T-cell (primary cell): ENCODE measurements at places on chromosomes 5 and 9. TPM values are rescaled to one million over a fixed set of nuclear protein-coding genes. Genes with fewer than 3 reads are reported as not detected.
A peak's percentile ranks its signal among the peaks of the same experiment; 100 is the strongest.

Gene SPATA31E1
- not detected for total RNA-seq

- no peak for DNase-seq
These were observed 155.5 kb upstream of the S1PR3 start for GRCh38 chr9:88835772-88836171.

GRCh38 chr5:83653669-83654068, 67.0 kb downstream of the HAPLN1 start:
- DNase-seq = no peak

Gene SLC25A2
- total RNA-seq = 0.49 TPM

DNA sequence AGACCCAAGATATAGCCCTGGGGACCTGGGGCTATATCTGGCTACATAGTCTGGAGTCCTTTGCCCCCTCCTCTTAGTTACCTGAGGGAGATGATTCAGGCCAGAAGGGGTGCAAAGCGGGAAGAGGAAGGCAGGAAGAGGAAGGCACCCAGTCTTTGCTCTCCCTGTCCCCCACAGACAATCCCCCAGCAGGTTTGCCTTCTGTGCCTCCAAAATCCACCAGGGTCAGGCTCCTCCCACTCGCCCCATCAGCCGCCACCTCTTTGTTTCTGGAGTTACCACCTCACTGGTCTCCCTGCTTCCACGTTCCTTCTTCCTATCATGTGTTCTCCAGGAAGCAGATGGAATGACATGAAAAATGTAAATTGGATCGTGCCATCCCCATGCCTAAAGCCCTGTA, 31.2 kb upstream of the FABP6 start:
- DNase-seq = no peak

- DNase-seq = no peak
These were observed 963.0 kb upstream of the DMAC1 start for GRCh38 chr9:8762479-8763085.

Gene FAM221B
- total RNA-seq = not detected

Gene SYNPO
- 1.4 TPM for total RNA-seq

DNA sequence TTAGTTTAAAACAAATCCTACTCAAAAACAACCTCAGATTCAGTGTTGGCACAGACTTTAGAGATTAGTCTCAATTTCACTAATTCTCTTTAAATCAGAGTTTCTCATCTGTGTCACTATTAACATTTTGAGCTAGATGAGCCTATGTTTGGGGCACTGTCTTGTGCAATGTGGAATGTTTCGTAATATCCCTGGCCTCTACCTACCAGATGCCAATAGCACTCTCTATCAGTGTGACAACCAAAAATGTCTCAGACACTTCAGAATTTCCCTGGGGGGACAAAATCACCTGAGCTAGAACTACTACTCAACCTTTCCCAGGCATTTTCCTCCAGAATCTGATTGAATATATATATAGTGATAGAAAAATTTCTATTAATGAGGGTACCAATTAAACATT, 465.2 kb upstream of the RGMB start:
- DNase-seq = no peak

- DNase-seq = peak; percentile 67
These were observed 8.7 kb downstream of the CCL21 start for GRCh38 chr9:34701023-34701768.

GRCh38 chr9:92528522-92528849, 7.3 kb downstream of the ECM2 start:
- DNase-seq = no peak

GRCh38 chr9:135156525-135157510, 69.3 kb downstream of the OLFM1 start:
- no peak for DNase-seq

GRCh38 chr5:6525910-6526309, 77.3 kb downstream of the UBE2QL1 start:
- DNase-seq = no peak

GRCh38 chr5:168128557-168128956, 162.9 kb upstream of the WWC1 start:
- no peak for DNase-seq

Gene PHAX
- total RNA-seq = 19.7 TPM

DNA sequence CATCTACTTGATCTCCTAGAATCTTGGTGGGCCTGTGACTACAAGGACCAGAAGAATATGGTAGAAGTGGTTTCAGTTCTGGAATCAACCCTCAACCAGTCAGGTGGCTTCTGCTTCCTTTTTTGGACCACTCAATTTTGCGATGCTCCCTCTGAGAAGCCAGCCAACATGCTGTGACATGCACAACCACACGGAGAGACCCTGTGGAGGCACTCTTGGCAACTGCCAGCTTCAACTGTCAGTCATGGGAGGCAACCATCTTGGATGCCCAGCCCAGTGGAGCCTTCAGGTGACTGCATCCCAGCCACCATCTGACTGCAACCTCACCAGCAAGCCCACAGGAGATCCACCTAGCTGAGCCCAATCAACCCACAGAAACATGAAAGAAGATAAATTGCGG, 137.3 kb downstream of the FAM114A2 start:
- no peak for DNase-seq

Gene PPWD1
- 79.2 TPM for total RNA-seq

- no peak for DNase-seq
These were observed 29.3 kb downstream of the TNFAIP8 start for GRCh38 chr5:119385136-119385535.

Gene TMEM174
- total RNA-seq = not detected

- no peak for DNase-seq
These were observed 298.2 kb upstream of the TAS2R1 start for GRCh38 chr5:9928326-9928725.

- DNase-seq = no peak
These were observed 65.4 kb downstream of the PAX5 start for GRCh38 chr9:36968574-36969215.

DNA sequence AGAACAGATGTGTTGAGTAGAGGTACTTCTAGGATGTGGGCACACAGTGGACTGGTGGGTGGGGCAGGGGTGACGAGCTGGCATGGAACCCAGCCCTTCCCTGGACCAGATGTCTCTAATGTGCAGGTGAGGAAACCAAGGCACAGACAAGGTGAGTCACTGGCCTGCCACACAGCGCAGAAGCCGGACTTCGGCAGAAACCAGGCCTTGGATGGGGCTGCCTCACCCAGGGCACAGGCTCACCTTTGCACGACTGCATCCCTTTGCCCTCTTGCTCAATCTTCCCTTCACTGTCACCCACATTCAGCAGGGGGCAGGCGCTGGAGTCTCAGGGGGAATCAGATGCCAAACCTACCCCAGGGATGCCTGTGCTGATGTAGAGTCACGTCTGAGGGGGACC, 65.4 kb upstream of the LMX1B start:
- DNase-seq = no peak

GRCh38 chr9:121842612-121842978, 191.2 kb downstream of the DAB2IP start:
- no peak for DNase-seq

Gene PCDHGB6
- total RNA-seq = 0.33 TPM

DNA sequence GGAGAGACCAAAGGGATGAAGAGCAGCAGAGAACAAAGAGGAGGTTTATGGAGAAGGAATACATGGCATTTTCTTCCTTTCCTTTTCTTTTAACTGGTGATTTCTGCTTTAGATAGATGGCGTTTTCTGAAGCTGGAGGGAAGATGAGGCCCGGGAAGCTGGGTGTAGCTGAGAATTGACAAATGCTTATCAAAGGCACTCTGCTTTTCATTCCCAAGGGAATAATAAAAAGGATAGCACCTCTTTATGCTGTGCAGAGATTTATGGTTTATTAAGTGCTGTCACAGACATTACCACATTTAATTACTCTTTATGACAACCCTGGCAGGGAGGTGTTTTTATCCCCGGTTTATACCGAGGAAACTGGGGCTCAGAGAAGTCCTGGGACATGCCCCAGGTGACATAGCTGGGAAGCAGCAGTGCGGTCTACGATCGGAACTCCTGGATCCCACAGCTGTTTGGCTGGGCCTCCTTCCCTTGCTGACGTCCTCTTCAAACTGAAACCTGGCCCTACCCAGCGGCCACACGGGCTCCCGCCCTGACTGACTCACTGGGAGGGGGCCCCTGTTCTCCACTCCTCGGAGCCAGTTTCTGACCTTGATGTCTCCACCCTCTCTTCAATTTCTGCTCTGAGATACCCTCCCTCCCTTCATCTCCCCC, 8.2 kb upstream of the EPB41L4B start:
- DNase-seq = no peak

Gene KCNN2
- not detected for total RNA-seq

GRCh38 chr5:73443829-73444498, 4.6 kb downstream of the FOXD1 start:
- no peak for DNase-seq

Gene ADAMTS2
- total RNA-seq = 0.09 TPM

DNA sequence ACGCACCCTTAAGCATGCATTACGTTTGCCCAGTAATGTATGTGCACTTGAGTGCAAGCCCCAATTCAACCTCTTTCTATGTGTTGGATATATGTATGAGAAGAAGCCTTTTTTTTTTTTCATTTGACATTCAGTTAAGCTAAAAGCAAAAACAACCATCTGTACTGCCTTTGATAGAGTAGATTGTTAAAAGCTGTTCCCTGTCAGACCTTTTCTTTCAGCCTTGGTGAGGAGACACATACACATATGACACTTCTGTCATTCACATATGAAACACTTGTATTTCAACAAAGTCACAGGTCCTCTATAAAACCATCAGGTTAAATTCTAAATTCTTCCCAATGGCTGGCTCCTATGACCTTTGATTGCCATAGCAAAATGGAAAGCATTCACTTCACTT, 40.2 kb upstream of the STARD4 start:
- DNase-seq = no peak

Gene THBS4
- total RNA-seq = 0.90 TPM

- DNase-seq = no peak
These were observed 8.8 kb downstream of the PRXL2C start for GRCh38 chr9:96646081-96646991.

Gene POU5F2
- total RNA-seq = 2.0 TPM

Gene BNC2
- total RNA-seq = 0.57 TPM

DNA sequence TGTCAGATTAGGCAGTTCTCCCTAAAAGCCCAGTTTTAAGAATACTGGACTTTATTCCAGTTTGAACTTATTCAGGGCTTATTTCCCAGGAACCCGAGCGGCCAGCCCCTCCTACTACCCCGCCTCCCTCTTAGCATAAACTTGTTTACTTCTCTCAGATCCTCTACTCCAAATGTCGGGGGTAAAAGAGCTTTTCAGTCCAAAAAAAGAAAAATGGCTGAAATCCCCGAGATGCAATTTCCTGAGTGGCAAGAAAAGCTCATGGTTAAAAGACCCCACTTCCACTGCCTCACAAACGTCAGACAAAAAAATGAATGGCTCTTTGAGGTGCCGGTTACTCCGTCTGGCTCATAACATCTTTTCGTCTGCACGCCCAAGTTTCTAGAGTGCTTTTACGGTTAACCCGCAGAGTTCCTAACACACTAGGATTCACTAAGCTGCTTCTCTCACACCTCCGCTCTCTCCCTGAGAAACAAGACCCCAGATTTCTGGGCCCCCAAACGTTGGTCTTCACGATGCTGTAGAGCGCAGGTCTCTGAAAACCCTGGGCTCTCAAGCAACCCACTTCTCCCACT, 402 bp downstream of the BRD8 start:
- no peak for DNase-seq

- no peak for DNase-seq
These were observed 232.2 kb downstream of the PDE4D start for GRCh38 chr5:59661311-59661710.

- no peak for DNase-seq
These were observed 401.6 kb downstream of the PDE4D start for GRCh38 chr5:59491945-59492344.

- DNase-seq = no peak
These were observed 248.2 kb downstream of the MAN2A1 start for GRCh38 chr5:109937951-109938350.

GRCh38 chr9:121989010-121989409, 104.1 kb downstream of the TTLL11 start:
- DNase-seq = no peak

DNA sequence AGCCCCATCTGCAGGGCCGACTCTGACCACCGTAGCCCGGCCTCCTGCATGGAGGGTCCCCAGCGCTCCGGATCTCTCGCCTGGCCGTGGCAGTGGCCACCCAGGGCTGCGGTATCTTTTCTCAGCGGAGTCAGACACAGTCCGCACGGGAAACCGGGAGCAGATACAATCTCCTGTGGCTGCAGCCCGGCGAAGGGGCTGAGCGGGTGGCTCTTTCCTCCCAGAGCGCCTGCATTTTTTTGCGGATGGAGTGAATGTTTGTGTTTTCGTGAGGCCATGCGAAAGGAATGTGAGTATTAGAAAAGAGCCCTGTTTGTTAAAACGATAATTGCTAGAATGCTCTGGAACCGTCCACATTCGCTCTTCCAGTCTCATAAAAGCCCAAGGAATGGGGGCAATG, 53.4 kb upstream of the PTCH1 start:
- no peak for DNase-seq

GRCh38 chr9:130336027-130336610, 70.6 kb downstream of the HMCN2 start:
- no peak for DNase-seq

GRCh38 chr9:4585135-4585534, 77.0 kb upstream of the PLPP6 start:
- no peak for DNase-seq

GRCh38 chr9:89592963-89593726, 11.7 kb upstream of the GADD45G start:
- no peak for DNase-seq

Gene PCDHGC3
- total RNA-seq = 0.22 TPM

DNA sequence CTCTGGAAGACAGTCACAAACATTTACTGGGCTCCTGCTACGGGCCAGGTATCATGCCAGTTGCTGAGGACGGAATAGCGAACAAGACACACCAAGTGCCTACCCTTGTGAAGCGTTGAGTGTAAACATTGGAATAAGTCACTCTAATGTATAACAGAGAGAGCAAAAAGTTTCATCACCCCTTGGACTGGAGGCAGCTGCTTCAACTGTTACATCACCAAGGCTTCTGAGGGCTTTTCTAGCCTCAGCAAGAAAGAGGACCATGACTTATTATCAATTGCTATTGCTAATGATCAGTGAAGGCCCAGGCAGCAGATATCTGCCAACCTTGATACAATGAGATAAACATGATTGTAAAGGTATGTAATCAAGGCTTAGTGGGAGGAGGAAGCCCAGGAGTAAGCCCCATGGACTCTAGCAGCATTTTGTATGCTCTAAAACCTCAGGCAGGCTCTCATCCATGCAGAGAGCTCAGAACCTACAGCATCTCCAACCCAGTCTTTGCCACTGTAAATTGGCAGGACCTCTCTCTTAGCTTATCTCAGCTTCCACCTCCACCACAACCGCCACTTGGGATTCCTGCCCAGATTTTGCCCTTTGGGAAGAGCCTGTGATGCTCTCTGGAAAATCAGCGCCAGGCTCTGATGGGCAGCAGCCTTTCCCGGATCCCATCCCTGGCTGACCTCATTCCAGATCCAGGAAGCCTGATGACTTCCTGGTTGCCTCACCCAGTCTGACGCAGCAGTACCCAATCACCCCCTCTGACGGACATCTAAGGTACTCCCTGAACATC, 54.5 kb downstream of the ADAM19 start:
- no peak for DNase-seq

DNA sequence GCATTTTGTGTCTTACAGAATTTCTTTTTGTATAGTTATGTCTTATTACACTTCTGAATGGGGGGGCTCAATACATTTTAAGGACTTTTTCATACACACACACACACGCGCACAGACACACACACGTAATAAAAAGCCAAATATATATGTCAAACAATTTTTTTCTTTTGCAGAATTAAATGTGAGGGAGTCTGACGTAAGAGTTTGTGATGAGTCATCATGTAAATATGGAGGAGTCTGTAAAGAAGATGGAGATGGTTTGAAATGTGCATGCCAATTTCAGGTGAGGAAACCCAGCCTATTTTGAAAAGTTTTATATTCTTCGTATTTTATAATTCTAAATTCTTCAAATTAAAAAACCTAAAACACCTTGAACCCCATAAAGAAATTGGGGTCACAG, 25.6 kb downstream of the TMEFF1 start:
- no peak for DNase-seq

Gene PLCXD3
- total RNA-seq = not detected
